ENCODE measurements at places on chromosomes 3 and 15.

GRCh38 chr3:114498539-114499370, 204.9 kb downstream of the TIGIT start:
- no peak for DNase-seq

- DNase-seq, result no peak
Observed at GRCh38 chr3:192597506-192597905, 129.8 kb downstream of the FGF12 start.

DNA sequence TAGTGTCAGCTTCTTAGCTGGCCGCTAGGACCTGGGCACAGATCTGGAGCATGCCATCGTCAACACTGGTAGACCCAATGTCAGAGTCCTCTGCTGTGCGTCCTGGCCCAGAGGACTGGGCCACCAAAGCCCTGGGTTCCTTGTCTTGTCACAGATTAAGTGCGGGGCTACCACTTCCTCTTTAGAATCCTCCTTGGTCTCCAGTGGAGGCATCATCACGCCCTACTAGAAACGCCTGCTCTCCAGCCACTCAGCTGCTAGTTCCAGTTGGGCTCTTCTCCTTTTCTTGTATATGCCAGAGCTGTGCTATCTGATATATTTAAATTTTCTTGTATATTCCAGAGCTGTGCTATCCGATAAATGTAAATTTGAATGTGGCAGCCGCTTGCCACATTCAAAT, 11.2 kb downstream of the PPCDC start:
- no peak for DNase-seq

GRCh38 chr3:35675206-35675605, 35.9 kb downstream of the ARPP21 start:
- DNase-seq, result no peak

GRCh38 chr3:156818273-156818651, 7.9 kb upstream of the LEKR1 start:
- DNase-seq, result no peak

DNA sequence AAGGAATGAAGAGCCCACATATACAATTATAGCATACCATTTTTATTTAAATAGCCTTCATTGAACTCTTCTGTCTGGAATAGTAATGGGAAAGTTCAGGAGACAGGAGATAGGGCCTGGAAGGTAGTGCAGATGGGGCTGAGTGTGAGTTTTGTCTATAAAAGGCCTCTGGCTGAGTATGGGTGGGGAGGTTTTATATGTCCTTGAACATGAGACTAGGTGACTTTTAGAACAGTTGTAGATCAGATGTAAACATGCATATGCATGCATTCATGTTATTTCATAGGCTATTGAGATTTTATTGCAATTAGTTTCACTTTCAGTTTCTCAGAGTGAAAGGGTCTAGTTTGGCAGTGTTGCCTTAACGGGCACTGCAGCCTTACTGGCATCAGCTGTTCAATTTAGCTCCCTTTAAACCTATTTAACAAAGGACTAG, 27.1 kb downstream of the CGGBP1 start:
- DNase-seq, result no peak

- no peak for DNase-seq
Observed at GRCh38 chr3:123872621-123873020, 11.5 kb downstream of the MYLK start.

DNA sequence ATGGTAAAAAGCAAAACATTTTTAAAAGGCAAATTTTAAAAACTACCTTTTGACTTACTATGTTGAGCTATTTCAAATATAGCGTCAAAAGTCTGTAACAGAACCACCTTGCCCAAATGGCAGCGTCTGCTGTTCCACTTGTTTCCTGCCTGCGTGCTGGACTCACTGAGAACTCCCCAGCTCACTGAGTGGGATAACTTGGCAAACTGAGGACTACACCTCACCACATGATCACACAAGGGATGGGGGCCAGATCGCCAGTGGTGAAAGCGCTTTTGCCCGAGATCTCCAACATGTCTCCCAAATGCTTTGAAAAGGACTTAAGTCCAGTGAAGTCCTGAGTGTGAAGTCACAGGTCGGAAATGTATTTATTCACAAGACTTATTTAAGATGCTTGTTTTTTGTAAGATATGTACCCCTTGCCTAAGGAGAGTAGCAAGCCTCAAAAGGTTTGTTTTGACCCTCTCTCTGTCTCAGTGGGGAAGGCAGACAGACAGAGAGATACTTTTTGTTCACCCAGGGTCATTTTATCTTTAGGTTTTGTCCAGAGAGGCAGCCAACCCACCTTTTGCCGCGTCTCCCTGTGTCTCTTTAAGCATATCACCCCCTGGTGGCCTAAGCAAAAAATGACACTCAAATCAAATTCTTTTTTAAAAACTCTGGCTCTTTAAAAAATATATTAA, 192.6 kb downstream of the PDZRN3 start:
- DNase-seq, result no peak

DNA sequence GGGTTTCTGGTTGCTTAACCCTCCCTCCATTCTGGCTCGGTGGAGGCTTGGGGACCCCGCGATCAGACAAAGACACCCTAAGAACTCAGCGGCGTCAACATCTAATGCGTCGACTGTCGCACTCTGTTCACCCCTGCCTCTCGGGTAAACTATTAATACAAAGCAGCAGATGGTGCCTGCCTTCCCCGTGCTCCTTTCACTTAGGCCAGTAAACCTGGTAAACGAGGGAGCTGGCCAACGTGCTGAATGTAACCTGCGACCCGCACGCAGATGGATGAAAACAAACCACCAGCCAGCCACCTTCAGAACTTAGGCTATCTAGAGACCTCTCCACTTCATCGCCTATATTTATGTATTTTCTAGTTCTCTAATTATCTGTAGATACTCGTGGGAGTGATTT, 848 bp upstream of the CADPS start:
- DNase-seq, result peak; percentile 49

All from psoas muscle (tissue), 8 donors.